ENCODE measurements at places on chromosomes 6 and 20.

DNA sequence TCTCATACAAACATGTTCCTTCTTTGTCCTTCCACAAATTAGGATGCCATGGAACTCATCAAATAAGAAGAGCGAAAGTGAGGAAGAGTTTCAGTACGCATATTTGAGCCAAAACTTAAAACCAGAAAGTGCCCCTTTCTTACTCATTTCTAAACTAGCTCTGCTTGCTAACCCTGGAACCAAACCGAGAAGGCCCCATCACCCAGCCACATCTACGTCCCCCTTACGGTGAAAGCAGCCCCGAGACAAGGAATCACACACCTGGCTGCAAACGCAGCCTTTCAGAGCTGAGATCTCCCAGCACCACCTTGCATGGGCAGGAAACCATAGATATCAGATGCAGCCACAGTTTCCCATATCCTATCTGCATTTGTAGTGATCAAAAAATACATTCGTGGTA lies 28.5 kb downstream of the TRERF1 start:
- DNase-seq = no peak

- DNase-seq = no peak
These were observed 171.3 kb downstream of the SLC16A10 start for GRCh38 chr6:111258615-111259088.

DNA sequence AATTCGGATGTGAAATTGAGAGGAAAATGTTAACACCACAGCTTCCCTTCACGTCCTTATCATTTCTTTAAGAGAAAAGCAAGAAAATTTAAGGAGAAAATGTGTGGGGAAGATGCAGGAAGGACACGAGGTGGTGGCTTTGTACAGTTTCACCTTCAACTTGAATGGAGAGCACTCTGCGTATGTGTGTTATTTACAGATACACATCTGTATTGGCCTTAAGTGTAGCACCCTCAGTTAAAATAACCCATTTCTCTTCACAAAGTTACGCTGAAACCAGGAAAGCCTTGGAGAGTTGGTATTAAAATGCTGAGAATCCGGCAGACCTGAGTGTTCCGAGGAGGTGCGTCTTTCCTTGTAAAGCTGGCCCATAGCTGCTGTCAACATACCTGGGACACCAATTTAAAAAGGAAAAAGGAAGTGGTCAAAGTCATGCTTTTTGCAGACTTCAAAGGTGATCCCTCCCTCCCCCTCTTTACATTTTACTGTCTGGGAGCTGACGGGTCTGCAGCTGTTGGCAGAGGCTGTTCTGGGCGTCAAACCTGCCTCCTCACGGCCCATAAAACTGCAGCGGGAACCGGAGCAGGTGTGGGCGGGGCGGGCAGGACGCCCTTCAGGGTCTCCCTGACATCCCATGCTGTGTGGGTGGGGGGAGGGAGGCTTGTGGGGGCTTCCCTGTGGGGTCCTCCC lies 61.3 kb upstream of the TBXT start:
- DNase-seq = no peak

GRCh38 chr6:134063966-134064445 lies 11.6 kb upstream of the SLC2A12 start:
- DNase-seq = no peak

DNA sequence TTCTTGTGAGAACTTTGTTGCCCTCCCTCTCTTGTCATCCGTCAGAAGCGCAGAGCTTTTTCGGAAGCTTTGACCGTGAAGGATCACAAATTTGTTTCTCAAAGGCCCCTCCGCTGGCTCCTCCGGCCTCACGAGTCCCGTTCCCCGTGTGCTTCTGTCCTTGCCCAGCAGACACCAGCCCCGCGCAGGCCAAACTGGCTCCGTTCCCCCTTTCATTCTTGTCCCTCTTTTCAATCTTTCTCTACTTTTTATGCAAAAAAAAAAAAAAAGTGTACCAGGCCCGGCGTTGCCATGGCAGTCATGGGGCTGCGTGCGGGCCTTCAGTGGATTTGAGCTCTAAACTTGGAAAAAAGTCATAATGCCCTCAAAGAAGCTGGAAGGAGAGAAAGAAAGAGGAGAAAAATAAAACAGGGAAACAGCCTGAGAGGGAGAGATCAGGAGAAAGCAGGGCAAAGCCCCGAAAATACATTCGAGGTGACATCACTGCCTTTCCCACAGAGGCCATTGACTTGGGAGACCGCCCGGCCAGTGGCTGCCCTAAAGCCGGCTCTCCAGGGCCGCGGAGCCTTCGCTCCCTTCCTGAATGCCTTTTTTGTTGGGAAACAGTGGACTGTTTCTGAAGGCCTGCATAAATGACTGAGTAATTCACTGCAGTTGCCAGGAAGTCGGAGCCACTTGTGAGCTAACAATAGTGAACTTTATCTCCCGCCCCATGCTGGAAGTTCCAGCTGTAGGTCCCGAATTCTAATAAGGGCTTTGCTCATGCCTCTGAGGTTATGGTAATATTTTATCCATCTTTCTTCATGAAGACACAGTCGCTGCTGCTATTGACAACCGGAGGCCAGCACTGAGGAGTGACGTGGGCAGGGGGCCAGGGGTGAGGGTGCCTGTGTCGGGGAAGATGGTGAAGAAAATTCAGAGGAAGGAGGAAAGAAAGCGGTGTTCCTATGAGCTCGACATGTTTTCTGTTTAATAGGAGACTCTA lies 670.9 kb downstream of the QKI start:
- peak; percentile 87 for DNase-seq

DNA sequence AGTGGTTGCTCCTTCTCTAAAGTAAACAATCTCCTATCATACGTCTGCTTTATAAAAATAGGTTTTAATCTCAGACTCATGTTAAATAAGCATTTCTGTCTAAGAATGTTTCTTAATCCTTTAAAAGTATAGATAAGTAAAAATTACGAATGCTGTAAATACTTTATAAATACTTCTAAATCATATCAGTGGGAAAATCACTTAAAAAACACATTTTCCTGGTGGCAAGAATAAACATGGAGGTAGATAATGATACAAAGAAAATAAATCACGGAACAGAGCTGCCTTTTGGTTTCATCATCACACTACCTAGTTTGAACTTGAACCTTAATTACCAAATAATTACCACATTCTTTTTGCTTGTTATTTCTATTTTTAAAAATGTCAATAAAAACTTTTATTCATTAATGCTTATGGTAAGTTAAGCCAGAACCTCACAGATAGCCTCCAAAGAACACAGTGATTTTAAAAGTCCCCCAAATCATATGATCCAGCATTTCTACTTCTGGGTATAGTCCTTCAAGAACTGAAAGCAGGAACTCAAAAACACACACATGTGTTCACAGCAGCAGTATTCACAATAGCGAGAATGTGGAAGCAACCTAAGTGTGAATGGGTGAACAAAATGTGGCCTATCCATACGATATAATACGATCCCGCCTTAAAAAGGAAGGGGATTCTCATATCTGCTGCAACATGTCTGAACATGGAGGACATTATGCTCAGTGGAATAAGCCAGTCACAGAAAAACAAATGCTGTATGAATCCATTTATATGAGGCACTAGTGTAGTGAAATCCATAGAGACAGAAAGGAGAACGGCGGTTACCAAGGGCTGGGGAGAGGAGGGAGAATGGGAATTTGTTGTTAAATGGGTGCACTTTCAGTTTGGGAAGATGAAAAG lies 72.4 kb downstream of the SLC22A23 start:
- no peak for DNase-seq

DNA sequence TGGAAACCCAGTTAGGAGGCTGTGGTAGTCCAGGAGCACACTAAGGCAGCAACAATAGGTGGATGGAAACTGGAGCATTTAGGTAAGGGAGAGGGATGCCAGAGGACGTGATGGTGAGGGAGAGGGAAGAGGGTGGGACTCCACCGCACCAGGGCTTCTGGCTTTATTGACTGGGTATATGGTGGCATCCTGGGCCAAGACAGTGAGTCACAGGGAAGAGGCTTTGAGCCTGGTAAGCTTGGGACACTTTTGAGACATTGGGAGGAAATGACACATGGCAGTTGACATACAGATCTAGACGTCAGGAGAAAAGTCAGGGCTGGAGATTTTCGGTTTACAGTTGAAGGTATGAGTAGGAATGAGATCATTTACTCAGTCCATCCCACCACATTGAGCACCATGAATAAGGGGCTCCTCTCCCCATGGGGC lies 14.9 kb downstream of the NT5E start:
- no peak for DNase-seq

- no peak for DNase-seq
These were observed 114.1 kb downstream of the SCAF8 start for GRCh38 chr6:154847318-154847717.

DNA sequence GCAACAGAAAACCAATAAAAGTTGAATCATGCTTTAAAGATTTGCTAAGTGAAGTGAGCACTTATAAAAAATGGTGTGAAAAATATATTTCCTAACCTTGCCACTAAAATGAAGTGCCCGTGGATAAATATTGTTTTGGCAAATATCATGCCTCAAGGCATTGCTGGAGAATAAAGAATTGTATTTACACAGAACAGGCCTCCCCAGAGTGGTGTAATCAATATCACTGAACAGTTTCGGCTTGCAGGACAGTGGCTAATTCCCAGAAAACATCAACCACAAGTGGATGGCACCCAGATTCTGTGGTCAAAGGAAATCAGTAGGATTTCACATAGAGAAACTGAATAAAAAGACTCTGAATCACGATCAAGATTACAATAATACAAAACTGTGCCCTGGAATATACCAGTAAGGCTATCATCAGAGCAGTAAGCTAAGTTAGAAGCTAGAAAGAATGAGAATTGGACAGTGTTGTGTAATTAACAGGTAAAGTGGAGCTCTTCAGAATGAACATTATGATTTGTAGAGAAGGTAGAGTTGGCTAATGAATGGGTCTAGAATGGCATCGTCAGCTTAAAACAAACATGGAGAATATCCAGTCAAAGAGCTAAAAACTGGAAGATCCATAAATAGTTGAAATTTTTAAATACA lies 1026.9 kb upstream of the ADGRB3 start:
- no peak for DNase-seq

- no peak for DNase-seq
These were observed 587.5 kb upstream of the ARID1B start for GRCh38 chr6:156189714-156190113.

DNA sequence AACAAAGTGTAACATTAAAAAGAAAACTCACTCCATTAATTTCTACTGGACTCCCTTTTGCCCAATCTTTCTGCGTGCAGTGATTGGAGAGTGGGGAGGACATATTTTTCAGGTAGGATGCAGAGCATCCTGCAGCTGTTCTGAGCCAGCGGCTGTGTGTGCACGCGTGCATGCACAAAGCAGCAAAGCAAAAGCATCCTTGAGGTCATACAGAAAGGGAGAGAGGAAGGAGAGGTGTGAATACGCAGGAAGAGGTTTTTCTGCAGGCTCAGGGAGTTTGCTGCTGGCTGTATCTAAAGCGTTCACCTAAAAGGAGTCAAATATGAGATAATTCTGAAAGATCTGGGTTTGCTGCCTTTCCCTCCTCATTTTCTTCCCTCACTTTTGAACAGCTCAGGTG lies 108.4 kb downstream of the HUS1B start:
- no peak for DNase-seq

DNA sequence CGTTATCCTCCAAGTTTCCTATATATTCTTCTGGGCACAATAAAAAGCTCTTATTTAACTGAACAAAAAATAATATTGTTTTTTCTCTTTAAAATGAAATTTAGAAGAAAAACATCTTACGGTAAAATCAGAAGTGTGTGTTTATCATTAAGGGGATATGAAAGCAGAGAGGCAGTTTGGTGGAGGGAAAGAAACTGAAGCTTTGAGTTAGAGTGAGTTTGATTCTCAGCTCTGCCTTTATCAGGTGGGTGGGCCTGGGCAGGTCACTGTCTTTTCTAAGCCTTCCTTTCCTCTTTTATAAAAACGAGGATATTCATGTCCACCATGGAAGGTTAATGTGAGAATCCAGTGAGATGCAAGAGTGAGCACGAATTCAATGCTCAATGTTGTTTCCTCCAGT lies 379.8 kb upstream of the CNR1 start:
- DNase-seq = no peak

- DNase-seq = no peak
These were observed 137.1 kb downstream of the SMOC2 start for GRCh38 chr6:168578036-168578435.

GRCh38 chr6:143243786-143244185 lies 183.1 kb downstream of the AIG1 start:
- DNase-seq = no peak

- DNase-seq = no peak
These were observed 1.9 kb downstream of the EBF4 start for GRCh38 chr20:2694519-2694918.

DNA sequence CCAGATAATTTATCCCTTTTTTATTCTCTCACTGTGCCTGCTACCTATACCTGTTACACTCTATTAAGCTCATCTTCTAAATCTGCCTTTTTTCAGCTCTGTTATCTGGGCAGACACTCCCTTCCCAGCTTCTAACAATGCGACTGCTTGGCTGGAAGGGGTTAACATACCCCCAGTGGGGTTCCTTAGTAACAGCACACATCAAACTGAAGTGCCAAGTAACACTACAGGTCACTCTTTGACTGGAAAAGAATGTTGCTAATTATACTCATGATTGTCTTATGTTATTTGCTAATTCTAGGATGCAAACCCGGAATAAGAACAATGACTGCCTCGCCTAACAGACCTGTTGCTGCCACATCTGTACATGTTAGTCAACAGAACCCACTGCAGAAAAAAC lies 203.5 kb downstream of the EPM2A start:
- DNase-seq = no peak

DNA sequence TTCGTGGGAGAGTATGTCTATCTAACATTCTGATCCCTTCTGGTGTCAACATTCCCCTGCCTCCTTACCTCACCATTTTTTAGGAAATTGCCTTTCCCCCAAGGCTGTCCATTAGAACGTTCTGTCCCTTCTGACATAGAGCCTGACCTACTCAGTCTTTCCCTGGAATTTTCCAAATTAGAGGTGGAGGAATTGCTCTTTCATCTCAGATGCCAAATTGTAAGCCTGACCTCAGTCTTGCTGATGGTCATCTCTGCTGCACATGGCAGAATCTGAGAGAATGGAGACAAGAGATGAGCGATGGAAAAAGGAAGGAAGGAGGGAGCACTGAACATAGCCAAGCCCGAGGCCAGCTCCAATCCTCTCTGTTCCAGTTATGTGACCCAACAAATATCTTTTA lies 5.4 kb upstream of the GCM1 start:
- no peak for DNase-seq

DNA sequence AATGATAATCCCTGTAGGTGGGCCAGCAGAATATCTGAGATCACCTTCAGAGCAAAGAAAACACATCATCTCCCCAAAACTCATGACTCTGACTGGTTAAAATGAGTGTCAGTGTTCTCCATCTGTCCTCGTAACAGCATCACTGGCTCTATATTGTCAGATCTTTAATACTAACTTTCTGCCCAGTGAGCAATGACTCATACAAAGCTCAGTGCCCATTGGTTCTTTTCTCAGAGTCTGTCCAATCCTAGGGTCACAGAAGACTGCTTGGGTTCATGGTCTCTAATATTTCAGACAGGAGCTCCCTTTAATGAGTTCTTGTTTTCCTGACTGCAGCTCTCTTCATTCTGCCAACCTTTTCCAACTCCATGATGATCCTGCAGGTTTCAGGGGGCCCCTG lies 36.4 kb downstream of the HLA-DPB1 start:
- DNase-seq = no peak

All from cardiac septum (tissue), 1 donor.